ENCODE measurements at places on chromosomes 1 and 21.
A peak's percentile ranks its signal among the peaks of the same experiment; 100 is the strongest.

GRCh38 chr1:1168451-1169411 lies 4.9 kb upstream of the TTLL10 start:
- DNase-seq = no peak

GRCh38 chr1:63960326-63960725 lies 186.5 kb downstream of the ROR1 start:
- no peak for DNase-seq

- no peak for DNase-seq
Measured at GRCh38 chr1:188672153-188672552, 1805.5 kb downstream of the BRINP3 start.

- DNase-seq = no peak
Measured at GRCh38 chr1:83810144-83810543, 188.8 kb downstream of the TTLL7 start.

GRCh38 chr21:36692835-36693488 lies 6.0 kb upstream of the SIM2 start:
- DNase-seq = no peak

GRCh38 chr21:45468051-45468970 lies 63.3 kb downstream of the COL18A1 start:
- DNase-seq = no peak

DNA sequence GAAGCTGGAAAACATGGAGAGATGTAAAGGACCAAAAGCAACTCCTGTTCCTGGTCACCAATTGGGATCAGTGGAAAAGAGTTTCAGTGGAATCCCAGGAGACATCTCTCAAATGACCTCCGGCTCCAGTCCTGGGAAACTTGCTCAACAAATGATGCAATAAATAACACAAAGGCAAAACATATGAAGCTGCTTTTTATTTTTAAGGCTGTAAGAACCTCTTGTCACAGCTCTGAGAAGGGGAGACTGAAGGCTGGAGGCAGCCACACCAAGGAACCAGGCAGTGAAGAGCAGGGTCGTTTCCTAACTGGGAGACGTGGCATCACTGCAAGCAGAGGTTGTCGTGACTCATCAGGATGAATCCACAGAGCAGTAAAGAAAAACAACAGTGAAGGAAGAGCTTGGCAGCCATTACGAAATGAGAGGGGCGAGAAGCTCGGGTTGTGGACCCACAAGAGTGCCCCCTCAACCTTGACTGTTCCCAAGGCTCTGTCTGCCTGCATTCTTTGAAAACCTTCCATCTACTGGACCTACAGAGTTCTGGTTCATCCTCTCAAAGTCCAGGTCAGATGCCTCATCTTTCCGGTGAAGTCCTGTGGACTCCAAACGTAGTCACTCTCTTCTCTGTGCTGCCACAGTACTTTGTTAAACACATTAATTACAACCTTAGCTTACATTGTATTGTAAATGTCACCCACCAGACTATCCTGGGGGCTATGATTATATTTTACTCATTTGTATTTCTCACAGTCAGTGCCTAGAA lies 32.1 kb downstream of the JAK1 start:
- DNase-seq = peak; percentile 86

DNA sequence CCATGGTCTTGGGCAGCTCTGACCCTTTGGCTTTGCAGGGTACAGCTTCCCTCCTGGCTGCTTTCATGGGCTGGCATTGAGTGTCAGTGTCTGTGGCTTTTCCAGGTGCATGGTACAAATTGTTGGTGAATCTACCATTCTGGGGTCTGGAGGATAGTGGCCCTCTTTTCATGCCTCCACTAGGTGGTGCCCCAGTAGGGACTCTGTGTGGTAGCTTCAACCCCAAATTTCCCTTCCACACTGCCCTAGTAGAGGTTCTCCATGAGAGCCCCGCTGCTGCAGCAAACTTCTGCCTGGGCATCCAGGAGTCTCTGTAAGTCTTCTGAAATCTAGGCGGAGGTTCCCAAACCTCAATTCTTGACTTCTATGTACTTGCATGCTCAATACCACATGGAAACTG lies 494.5 kb upstream of the LRRC7 start:
- DNase-seq = no peak

DNA sequence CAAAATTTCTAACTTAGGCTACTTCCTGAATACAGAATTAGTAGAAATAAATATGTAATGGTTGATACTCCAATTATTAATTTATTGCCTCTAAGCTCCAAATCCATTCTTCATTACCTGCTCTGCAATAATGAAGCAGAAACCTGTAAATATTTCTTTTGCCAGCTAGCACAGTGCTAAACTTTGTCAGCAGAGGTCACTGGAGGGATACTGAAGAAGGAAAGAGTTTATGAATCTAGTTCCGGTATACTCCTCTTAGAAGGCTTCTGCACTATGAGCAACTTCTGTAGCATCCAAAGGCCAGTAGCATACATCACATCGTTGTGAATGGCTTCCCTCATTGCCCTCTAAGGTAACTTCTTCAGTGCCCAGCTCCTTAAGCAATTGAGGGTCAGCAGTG lies 81.0 kb upstream of the LHX8 start:
- DNase-seq = no peak

- DNase-seq = no peak
Measured at GRCh38 chr21:29658177-29658933, 281.4 kb downstream of the GRIK1 start.

GRCh38 chr21:21415741-21416140 lies 417.5 kb downstream of the NCAM2 start:
- no peak for DNase-seq

DNA sequence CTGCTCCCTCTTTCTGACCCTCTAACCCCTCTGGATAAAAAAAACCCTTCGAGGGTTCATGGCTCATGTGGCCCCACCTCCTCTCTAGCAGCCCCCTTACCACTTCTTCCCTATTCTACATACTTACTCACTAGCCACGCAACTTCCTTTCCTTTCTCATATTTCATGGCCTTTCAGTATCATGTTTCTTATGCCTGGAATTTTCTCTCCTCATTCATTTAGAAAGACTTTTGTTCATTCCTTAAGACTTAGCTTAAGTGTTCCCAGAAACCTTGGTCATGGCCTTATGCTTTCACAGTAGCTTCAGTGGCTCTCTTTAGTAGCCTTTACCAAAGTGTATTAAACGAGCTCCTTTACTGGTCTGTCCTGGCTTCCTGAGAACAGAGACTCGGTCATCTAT lies 6.1 kb downstream of the ACP6 start:
- peak; percentile 46 for DNase-seq

DNA sequence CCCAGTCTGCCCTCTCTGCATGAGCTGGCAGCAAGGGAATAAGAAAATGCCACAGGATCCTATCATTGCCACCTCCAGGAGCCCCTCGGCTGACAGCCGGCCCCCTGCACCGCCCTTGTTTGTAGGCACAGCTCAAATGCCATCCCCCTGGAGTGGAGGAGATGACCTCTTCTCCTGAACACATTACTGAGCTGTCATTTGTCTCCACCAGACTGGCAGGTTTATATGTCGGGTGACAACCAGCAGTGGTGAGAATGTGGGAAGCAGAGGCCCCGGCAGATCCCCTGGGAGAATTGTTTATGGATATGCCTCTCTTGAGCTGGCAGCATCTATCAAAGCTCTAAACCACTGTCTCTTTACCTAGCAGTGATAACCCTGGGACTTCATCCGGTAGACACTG lies 135.4 kb upstream of the FMN2 start:
- no peak for DNase-seq

DNA sequence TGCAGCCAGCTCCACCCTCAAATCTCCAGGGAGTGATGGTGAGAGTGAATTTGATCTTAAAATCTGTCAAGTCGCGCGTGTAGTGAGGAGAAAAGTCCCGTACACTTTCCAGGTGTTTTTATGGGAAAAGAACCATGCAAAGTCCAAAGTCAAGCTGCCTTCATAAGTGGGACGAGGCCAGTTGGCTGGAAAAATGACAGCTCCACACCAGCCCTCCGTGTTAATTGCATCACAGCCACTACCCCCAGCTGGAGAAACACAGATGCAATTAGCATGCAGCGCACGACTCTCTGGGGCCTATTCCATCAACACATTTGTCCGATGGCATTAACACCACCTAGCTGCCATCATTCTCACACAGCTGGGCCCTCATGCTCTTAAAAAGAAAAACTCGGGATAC lies 68.4 kb downstream of the KLHDC7A start:
- DNase-seq = no peak

DNA sequence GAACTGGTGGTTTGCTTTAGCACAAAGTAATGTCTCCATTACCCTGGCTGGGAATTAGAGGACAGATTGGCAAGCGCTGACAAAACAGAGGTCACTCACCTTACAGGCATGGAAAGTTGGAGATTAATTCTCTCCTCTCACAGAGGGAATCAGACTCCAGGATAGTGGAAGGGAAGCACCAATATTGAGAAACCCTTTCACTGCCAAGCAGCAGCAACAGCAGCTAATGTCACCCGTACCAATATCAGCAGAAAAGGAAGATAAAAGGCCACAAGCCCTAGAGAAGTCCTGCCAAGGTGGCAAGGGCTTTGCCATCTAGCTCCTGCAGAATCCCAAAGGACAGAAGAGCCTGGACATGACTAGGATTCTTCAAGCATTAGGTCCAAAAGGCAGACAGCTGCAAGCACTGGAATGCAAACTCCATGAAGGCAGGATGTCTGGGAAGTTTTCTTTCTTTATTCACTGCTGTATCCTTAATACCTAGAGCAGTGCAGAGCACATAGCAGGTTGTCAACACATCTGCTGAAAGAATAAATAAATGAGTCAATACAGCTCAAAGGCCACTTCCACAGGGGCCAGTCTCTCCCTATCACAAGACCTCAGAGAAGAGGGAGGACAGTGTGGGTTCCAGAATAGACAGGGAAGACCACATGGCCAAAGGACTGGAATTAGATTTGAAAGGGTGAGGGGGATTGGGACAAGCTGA lies 57.2 kb downstream of the ERI3 start:
- no peak for DNase-seq

- DNase-seq = no peak
Measured at GRCh38 chr21:40130476-40130875, 263.2 kb downstream of the PCP4 start.

GRCh38 chr1:180947499-180947885 lies 34.8 kb downstream of the KIAA1614 start:
- no peak for DNase-seq

- peak; percentile 35 for DNase-seq
Measured at GRCh38 chr1:174074757-174075156, 52.6 kb upstream of the RC3H1 start.

DNA sequence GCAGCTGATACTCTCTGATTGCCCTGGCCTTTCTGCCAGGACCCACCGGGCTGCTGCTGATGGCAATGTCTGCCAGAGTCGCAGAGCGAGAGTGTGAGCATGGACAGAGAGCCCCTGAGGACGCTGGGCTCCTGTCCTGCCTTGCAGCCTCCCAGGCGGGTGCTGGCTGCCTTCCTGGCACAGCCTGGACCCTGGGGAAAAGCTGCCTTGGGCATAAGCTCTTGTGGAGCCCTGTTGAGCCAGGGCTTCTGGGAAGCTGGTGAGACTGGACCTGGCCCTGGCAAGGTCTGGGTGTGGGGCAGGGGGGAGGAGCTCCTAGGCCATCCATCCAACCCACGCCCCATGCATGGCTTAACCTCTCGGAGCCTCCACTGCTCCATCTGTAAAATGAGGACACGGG lies 105.8 kb upstream of the WNT4 start:
- DNase-seq = no peak

- DNase-seq = no peak
Measured at GRCh38 chr1:222026280-222026679, 284.4 kb upstream of the DUSP10 start.

DNA sequence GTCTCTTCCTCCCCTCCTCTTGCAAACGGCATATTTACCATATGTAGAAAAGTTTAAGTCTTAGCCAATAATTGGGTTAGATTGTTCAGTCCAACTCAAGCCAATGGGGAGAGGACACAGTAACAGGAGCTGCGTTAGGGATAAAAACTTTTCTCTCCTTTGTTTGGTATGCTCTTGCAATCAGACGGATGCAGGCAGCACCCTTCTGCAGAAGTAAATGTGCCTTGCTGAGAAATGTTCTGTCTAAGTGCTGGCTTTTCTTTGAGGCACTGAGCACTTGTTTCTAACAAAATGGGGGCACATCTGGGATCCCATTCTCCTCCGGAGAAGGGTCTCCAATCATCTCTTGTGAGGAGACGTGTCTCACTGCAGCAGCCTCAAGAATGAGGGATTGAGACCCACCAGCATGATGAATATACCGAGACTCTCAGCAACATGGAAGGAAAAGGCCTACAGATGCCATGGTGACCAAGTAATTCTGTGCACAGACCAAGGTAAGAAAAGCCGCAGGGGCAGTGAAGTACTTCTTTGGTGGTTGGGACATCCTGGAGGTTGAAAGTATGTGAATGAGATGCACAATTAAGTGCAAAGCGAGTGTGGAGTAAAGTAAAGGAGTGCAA lies 20.7 kb upstream of the GNG4 start:
- DNase-seq = no peak

GRCh38 chr1:243542739-243543415 lies 287.0 kb downstream of the SDCCAG8 start:
- no peak for DNase-seq

- DNase-seq = no peak
Measured at GRCh38 chr1:237124856-237125462, 83.0 kb downstream of the RYR2 start.

- DNase-seq = no peak
Measured at GRCh38 chr1:46096269-46097148, 35.9 kb downstream of the PIK3R3 start.
